H9 (cell line): ENCODE measurements at places on chromosomes 6 and 20.

- peak; percentile 43 for DNase-seq
Measured at GRCh38 chr6:42781796-42782688, at the start of gene BICRAL. Gene BICRAL, plus strand, starts transcription at chr6:42782052. Its CDS starts 39,971 bp downstream, at chr6:42822023.

GRCh38 chr20:50073500-50073899, 39.5 kb downstream of the UBE2V1 start:
- DNase-seq, result no peak

- no peak for DNase-seq
Measured at GRCh38 chr20:50456452-50457324, 53.5 kb upstream of the PTPN1 start.

DNA sequence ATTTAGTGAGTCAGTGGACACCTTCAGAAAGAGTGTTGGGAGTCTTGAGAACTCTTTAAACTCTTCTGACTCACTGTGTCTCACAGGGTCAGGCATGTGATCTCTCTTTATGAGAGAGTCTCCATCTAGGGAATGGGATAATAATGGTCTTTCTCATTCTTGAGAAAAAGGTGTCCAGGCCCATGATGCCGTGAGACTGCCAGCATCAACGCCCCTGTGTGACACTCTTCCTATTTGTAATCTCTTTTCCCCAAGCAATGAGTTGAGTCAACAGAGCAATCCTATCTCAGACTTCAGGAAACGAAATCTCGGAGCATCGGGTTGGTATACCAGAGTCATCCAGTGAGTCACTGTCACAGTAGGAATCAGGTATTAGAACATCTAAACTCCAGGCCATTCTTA, 82.3 kb upstream of the BMP2 start:
- no peak for DNase-seq

GRCh38 chr6:92231171-92231701, 1188.1 kb downstream of the EPHA7 start:
- DNase-seq, result no peak

DNA sequence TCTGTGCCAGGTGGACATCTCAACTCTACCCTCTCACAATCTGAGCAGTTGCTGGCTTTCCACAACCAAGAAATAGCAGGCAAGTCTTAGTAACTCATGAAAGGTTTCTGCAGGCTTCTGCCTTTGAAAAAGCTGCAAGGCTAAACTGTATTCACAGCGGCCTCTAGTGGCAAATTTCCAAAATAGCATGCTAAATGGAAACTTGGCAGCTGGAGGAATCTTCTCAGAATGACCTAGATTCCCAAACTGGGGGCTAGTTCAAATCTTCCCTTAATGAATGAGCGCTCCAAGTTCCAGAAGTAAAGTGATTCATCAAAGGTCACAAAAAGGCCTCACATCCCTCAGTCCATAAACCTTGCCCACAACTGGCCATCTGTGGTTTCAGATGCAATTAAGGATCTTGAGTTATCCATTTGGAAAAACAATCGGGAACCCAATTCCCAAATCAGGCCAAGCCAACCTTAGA, 11.9 kb upstream of the CPNE5 start:
- peak; percentile 56 for DNase-seq

DNA sequence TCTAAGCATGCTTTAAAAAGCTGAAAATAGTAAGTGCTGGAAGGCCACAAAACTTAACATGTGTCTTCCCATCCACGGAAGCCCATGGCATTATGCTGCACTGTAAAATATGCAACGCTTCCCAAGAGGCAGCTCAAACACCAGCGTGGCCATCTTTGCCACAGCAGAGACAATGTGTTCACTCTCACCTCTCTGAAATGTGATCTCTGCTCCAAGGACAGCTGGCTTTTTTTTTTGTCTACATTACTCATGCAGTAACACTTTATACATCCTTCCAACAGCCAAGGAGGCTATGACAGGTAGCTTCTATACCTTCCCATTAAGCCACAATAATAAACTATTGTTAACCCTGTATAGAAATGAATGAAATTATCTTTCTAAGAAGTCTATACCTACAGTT, 49.2 kb downstream of the BLOC1S5 start:
- no peak for DNase-seq

DNA sequence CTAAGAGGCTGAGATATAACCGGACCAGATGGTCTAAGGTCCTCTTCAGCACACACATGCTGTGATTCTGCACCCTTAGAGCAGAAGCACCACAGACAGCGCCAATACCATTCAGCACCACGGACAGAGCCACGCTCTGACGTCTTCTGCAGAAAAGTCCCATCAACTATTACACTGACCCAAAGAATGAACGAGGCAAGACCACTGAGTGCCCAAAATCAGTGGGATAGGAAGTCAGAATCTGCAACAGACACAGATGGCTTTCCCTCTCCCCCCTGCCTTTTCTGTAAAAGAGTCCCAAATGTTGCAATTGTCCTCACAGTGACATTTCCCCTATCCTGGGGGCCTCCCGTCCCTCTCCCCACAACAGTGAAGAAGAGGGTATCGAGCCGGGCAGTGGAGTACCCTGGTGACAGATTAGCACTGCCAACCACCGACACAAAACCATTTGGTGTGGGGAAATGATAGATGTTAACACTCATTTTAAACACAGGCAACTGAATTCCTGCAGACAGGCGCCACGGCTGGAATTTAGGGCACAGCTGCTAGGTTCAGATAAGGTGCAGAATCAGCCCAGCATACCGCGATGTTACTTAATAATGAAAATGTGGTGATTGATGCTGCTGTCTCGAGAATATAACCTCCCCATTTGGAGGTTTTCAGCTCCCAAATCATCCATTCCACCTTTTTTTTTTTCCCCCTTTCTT, 66.6 kb upstream of the CTNNBL1 start:
- peak; percentile 69 for DNase-seq

- DNase-seq, result no peak
Measured at GRCh38 chr20:62646851-62647520, 4.7 kb downstream of the SLCO4A1 start.

- DNase-seq, result no peak
Measured at GRCh38 chr20:2804041-2804828, 3.8 kb upstream of the CPXM1 start.
